SK-N-SH treated with all-trans-retinoic acid at 6 μM for 48 hours (cell line): ENCODE measurements at places on chromosomes 11 and 22.

- ATAC-seq: no peak
Measured at GRCh38 chr22:44452531-44453420, 45.3 kb downstream of the RTL6 start.

DNA sequence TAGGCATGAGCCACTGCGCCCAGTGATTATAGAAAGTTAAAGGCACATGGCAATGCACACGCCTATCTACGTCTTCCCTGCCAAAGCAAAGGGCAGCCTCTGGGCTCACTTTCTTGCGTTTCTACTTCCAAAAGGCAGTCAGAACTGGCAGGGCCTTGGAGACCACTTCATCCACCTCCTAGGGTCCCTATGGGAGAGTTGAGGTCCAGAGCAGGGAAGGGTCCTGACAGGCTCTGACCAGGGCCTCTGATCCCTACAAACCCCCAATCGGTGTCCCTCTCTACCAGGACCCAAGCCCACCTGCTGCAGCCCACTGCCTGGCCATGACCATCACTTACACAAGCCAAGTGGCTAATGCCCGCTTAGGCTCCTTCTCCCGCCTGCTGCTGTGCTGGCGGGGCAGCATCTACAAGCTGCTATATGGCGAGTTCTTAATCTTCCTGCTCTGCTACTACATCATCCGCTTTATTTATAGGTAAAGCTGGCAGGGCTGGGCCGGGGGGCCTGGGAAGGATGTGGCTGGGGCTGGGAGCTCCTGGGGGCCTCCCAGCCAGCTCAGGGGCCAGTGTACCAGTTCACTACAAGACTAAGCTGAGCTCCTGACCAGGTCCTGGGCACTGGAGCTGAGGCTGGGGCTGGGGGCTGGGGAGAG, 1.5 kb downstream of the BEST1 start:
- no peak for ATAC-seq

DNA sequence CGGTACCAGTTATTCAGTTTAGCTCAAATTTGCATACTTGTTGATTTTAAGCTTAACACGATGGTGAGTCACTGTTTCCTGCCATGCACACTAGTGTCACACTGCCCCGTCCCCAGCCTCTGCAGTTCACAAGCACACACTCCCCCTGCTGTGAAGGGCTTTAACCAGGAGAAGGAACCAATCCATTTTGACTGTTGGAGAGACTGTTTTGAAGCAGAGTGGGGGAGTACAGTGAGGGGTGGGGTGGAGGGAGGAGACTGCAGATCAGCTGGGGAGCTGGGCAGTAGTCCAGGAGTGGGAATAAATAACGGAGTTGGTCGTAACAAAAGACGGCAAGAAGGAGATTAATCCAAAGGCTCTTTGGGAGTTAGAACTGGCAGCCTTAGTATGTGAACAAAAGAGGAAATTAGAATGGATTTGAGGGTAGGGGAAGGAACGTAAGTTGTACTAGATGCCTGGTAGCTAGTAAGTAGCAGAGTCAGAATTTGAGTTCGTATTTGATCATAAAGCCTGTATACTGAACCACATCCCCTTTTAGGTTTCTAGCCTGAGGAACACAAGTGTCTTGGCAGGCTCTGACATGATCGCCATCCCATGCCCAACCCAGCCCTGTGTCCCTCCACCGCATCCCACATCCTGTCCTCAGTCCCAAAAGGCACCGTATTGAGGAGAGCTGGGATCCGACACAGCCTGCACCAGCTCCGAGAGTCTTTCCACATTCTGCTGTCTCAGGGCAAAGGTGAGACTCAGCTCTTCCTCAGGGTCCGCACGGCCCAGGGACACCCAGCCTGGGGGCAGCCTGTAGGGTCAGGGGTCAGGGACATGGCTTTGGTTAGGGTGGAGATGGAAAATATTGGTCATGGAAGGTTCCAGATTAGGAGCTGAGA, 862 bp downstream of the TPP1 start:
- ATAC-seq: peak; percentile 10

DNA sequence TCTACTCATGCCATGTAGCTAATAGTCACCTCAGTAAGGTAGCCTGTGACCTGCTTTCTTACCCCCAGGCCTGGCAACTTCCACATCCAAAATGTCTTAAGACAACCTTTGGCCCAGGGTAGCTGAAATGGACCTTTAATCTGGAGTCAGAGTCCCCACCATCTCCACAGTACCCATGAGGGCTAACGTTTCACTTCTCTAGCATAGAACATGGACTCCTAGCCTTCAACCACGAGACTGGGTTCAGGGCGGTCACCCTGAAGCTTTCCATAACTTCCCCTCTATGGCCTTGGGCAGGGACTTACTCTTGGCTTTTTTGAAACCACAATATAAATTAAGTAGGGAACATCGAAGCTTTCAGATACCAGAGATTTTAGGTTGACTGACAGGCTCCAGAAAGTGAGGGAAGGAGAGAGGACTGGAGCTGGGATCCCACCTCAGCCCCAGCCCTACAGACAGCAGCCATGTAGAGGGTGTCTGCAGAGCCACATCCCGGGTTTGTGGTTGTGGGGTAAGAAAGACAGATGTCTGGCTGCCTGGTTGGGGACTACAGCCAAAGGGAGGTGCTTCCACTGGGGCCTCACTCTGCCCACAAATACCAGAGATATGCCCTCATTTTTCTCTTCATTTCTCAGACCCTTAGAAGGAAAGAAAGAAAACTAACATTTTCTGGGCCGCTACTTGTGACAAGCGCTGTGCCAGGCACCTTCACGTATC, 2.6 kb downstream of the TBC1D10A start:
- no peak for ATAC-seq

- peak; percentile 98 for ATAC-seq
Measured at GRCh38 chr11:60831143-60831500, 10.8 kb upstream of the CCDC86 start.

- ATAC-seq: no peak
Measured at GRCh38 chr11:45736424-45736823, 68.5 kb upstream of the SLC35C1 start.

- ATAC-seq: no peak
Measured at GRCh38 chr11:45322891-45323600, 36.9 kb upstream of the SYT13 start.

DNA sequence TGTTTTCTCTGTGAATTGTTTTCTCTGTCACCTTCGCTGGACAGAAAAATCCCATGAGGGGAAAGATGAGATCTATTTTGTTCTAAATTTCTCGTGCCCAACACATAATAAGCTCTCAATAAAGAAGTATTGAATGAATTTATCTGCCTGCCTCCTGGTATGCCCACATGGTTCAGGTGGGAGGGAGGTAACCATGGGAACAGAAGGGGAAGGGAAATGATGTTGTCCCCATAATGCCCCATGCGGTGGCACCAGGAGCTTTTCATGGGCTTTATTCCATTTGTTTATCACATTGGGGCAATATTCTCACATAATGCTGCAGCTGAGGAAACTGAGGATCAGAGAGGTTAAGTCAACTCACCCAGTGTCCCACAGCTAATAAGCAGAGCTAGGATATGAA, 8.7 kb downstream of the USH1C start:
- ATAC-seq: no peak

DNA sequence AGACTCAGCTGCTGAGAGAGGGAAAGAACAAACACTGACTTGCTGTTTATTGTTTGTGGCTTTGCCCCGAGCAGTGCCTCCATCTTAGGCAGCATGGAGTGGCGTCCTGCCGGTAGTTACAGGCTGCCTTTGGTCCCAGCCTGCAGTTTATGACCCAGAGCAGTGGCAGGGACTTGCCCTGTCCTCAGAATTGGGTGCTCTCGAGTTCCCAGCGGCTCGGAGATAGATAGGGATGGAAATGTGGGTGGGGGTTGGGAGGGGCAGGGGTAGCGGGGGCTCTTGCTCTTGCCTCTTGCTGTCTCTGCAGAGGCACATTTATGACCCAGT, 3.1 kb downstream of the ALX4 start:
- no peak for ATAC-seq

GRCh38 chr11:63427971-63428508, 58.5 kb downstream of the SLC22A9 start:
- no peak for ATAC-seq

- ATAC-seq: no peak; the same call in 2 of the 3 replicates
Measured at GRCh38 chr22:39242595-39243438, 2.0 kb downstream of the PDGFB start.

GRCh38 chr11:132035766-132036165, 665.4 kb downstream of the NTM start:
- no peak for ATAC-seq

GRCh38 chr11:110187731-110188130, 94.5 kb downstream of the ZC3H12C start:
- no peak for ATAC-seq

DNA sequence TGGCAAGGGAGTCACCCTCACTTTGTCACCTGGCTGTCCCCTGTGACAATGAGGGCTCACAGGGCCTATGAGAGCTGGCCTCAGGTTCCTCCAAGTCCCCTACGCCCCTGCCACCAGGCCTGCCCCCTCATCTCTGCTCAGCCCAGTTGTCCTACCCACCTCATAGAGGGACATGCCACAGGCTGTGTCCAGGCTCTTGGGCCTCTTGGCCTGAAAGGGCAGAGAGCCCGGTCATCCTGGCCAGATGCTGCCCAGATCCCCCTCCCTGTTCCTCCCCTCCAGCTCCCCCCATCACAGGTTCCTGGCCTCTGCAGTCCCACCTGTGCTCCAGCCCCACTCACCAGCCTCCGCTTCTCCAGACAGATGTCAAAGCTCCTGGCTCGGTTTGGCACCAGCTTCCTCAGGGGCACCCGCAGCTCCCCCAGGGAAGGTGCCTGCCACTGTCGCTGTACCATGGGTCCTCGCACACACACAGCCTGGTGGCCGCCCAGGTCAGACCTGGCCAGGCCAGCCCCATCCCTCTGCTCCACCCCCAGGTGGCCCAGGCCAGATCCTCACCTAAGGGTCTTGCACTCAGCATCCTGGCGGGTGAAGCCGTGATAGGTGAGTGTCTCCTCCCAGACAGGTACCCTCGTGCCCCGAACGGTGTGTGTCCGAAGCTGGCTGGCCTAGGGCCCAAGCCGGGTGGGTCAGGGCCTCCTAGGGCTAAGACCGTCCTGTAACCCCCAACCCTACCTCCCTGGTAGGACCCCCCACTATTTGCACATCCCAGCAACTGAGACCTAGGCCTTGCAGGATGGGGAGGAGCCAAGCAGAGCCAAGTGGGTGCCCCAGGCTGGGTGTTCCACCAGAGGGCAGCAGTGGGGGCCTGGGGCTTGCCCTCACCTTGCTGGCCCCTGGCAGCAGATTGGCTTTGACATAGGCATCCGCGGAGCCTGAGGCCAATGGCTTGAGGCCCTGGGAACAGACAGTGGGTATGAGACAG, 8.3 kb downstream of the NDUFV1 start:
- peak; percentile 78 for ATAC-seq

DNA sequence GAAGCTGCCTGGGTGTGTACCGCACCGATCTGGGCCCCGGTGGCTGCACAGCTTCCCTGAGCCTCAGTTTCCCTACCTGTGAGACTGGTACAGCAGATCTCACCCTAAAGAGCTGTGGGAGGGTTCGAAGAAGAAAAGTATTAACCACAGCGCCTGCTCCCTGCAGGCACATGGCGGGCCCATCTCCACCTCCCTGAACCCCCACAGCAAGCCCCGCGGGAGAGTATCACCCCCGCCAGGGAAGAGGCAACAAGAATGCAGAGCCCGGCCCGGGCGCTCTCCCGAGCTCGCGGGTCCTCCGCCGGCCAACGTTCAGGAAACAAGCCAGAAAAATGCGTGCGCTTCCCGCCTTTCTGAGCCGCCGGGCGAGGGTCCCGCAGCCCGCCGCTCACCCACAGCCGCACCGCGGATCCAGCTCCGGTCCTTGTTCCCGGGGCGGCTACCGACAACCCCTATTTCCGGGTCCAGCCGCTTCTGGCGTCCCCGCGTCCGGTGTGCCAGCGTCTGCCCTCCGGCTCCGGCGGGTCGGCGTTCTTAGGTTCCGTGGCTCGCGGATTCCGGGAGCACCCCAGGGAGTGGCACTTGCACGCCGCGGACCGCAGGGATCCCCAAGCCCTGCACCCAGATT, at the start of gene TOP3B:
TSS of gene TOP3B (minus strand) at position 450 of the 628 bp plus-strand sequence. CDS start 7,078 bp downstream, outside the sequence.
- peak; percentile 94 for ATAC-seq

DNA sequence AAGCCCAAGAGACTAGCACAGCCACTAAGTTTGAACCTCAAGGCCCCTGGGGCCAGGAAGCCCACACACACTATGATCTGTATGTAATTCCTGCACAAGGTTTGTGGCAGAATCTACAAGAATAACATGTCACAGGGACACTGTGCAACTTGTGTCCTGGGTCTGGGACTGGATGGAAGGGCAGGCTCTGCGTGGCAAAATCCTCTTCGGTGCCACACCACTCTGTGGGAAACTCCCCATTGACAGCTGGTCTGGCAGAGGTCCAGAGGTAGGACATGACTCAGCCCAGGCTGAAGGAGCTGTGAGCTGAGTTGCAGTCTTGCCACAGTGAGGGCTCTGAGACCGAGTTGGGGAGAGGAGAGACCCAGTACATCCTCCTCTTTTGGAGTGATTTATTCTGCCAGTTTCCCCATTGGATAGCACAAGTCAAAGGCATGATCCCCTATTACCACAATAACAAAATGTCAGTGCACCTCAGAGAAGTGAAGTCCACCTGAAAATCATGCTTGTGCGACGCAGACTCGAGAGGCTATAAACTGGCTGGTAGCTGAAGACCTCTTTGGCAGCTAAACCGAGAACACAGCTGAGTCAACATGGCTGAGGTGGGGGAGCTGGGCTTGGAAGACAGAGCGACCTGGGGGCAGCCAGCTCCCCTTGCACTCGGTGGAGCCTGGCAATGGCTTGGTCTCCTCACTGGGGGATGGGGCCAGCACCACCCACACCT, 23.3 kb upstream of the SERPIND1 start:
- ATAC-seq: peak; percentile 91

DNA sequence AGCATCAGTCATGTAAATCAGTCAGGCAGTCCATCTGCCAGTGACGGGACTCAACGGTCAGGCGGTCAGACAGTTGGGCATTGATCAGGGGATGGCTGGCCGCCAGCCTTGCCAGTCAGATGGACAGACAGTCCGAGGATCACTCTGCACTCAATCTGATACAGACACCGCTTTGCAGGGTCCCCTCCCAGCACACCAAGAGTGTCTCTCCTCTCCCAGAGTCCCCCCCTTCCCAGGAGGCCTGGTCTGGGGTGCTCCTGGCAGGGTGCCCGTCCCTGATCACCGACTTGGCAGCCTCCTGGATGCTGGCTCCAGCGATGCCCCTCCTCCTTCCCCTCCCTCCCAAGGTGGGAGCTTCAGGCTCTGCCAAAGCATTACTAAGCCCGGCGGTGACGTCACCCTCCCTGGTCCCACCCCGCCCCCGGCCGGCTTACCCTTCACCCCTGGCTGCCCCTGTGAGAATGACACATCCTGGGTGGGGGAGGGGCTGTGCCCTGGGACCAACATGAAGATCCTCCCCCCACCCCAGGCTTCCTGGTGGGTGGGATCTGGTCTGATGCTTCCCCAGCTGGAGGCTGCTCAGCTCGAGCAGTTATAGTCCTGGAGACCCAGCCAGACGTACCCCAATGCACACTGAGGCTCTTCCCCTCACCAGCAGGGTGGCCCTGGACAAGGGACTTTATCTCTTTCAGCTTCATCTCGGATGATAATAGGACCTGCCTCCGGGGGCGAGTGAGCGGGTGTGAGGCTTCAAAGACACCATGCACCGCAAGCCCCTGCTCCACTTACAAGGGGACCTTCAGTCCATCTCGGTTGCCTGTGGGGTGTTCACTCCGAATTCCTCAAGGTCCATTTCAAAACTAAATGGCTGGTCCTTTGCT, 69.2 kb downstream of the CD82 start:
- ATAC-seq: peak; percentile 78

- ATAC-seq: no peak
Measured at GRCh38 chr22:49779853-49780697, 47.6 kb downstream of the BRD1 start.

- peak; percentile 90 for ATAC-seq
Measured at GRCh38 chr11:72642884-72643522, 31.2 kb downstream of the PDE2A start.
